Mammary epithelial cell (primary cell): ENCODE measurements at places on chromosomes 7 and 10. TPM values are rescaled to one million over a fixed set of nuclear protein-coding genes. Genes with fewer than 3 reads are reported as not detected.

Gene LYZL2
- total RNA-seq = not detected in 2 replicates

DNA sequence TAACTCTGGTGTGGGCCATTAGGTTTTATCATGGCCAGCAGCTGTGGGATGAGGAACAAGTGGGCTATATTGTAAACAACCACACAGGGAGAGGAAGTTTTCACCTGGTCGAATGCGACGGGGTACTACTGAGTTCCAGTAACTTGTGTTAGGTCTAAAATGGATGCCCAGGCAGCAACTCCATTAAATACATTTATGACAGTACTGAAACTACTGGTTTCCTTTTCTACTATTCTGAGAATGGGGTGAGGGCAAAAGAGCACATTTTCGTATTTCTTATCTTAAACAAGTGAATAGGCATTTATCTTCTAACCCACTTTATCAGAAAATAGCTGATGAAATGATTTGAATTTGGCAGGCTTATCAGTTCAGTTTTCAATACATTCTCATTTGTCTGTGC lies 109.7 kb downstream of the C1GALT1 start:
- DNase-seq = no peak

GRCh38 chr7:106021151-106022067 lies 58.3 kb downstream of the CDHR3 start:
- no peak for DNase-seq

Gene TDRD1
- 0.17 TPM for total RNA-seq

DNA sequence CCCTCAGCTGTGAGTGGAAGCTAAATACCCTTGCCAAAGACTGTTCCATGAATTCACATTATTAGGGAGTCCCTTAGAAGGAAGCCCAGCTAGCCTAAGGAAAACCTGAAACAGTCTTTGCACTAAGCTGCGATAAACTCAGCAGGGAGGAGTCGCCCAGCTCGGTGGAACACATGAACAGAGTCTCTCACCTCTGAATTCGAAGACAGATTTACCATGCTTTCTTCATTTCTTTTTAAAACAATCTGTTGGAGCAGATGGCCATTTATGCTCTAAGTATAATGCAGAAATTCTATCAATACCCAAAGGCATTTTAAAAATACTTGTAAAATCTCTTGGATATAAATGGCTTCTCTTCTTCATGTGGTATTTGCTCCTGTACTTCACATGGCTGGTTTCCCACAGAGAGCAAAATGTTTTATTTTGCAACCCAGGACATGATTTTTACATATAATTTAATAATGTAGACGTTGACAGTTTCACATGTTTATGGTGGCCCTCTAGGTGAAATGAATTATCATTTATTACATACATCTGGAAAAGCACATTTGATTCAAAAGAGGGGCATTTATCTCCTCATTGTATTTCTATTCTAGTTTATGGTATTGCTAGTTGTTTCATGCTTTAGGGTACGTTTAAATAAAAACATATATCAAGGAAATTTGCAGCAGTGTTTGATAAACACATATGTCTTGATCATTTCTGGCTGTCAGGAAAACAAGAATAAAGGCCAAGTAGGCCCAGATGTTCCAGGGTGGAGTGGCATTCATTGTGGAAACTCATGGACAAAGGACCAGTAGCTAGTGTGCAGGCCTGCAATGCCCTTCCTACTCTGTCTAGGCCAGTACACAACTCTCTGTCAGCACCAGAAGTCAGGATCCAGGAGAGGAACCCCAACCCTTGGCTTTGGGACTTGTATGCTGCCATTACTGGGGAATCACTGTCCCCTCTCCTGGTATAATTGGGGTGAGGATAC lies 52.2 kb downstream of the LRGUK start:
- no peak for DNase-seq

Gene VPS37D
- total RNA-seq = 1.1 and 2.2 TPM in 2 replicates

DNA sequence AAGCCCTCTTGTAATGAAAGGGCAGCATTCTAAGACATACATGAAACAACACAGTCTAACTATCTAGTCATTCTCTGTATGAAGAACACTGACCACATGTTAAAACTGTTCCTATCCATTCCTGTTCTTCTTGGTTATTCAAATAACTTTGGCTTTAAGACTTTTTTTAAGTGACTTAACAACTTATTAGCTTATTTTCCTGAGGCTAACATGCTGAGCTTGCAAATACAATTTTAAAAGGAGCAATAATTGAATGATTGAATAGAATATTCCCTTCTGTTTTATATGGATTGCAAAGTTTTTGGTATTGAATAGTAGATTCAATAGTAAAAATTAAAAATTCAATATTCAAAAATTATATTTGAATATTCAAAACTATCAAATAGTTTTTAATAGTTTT lies 92.3 kb downstream of the HTR5A start:
- DNase-seq = no peak

Gene LRRC17
- total RNA-seq = 0.43 and 0.47 TPM in 2 replicates

Gene UTF1
- not detected in 2 replicates for total RNA-seq

- DNase-seq = no peak
These were observed 68.5 kb upstream of the BMPER start for GRCh38 chr7:33836797-33837355.

DNA sequence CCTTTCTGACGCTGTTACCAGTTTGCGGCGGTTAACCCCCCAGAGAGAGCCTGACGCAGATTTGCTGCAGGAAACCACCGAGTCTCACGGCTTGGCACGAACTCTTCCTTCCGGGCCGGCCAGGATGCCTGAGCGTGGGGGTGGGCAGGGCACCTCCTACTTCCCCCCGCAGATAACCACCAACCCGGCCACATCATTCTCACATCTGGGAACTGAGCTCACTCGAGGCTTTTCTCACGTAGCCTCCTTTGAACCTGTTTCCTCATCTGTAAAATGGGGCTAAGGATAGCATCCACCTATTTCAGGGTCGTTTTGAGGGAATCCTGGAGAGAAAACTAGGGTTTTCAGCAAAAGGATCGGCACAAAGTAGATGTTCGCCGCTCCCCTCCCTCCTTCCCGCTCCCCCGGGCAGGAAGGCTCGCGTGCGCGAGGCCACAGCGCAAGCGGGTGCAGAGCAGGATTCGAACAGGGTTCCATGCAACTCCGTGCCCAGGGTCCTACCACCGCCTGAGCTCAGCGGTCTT lies 23.6 kb downstream of the DDIT4 start:
- DNase-seq = peak; percentile 74

Gene LOXL4
- 26.5 TPM for total RNA-seq

Gene TMEM139
- total RNA-seq = 38.8 TPM

DNA sequence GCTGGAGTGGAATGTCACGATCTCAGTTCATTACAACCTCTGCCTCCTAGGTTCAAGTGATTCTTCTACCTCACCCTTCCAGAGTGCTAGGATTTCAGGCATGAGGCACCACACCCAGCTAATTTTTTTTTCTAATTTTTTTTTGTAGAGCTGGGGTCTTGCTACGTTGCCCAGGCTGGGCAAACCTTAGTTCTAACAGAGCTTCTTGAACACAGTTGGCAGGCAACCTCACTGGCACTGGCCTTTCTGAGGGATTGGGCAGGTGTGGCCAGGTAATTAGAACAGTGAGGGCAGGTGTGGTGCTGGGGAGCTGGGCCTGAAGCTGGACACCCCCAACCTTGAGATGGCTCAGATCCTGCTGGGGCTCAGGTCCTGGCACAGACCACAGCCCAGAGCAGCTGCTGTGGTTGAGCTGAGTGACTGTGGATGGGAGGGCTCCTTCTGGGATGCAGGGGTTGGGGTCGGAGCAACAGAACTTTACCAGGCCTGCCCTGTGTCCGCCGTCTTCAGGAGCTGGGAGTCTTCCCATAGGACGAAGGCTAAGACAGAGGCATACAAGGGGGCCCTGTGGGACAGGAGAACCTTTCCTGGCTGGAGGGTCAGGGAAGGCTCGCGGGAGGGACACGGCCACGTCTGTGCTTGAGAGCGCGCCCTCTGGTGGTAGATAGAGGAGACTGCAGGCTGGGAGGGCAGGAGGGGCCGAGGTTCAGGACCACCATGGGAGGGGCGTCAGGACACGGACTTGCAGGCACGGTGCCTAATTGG lies 48.2 kb downstream of the COL26A1 start:
- no peak for DNase-seq

Gene IFIT3
- total RNA-seq = 2.5 TPM

DNA sequence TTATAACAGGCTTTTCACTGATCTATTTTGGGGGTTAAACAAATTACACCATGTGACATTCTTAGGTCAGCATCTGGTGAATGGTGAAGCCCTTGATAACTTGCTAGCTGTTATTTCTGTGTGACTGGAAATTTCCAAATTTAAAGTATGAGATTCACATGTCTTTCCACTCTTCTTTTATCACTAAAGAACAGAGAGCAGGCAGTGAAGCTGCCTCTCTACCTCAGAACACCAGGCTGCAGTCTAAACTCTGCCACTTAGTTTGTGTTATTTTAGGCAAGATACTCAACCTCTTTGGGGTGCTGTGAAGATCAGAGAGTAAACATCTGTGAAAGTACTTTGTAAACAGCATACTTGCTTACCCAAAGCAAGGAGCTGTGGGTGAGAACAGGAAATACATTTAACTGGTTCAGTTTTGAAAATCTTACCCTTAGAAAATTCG lies 15.5 kb upstream of the SP4 start:
- DNase-seq = no peak

Gene CLCN1
- under 0.01 TPM for total RNA-seq

DNA sequence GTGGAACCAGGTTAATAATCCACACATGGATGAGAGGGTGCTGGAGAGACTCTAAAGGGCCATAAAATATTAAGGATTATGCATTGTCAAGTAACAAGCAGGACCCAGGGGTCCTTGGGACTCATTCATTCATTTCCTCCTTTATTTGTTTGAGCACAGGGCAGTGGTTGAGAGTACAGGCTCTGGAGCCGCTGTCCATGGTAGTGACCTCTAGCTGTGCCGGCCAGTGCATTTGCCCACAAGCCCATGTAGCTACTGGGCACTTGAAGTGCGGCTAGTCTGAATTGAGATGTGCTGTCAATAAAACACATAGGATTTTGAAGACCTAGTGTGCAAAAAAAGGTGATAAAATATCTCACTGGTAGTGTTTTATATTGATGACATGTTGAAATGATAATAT lies 137.6 kb downstream of the C10orf105 start:
- no peak for DNase-seq

Gene NAT16
- not detected in 2 replicates for total RNA-seq
